ENCODE measurements at places on chromosomes 1 and 21.

- DNase-seq, result no peak
Observed at GRCh38 chr1:32867671-32868070, 3.0 kb downstream of the FNDC5 start.

- peak; percentile 22 for DNase-seq
Observed at GRCh38 chr1:70487910-70488665, 77.0 kb downstream of the CTH start.

DNA sequence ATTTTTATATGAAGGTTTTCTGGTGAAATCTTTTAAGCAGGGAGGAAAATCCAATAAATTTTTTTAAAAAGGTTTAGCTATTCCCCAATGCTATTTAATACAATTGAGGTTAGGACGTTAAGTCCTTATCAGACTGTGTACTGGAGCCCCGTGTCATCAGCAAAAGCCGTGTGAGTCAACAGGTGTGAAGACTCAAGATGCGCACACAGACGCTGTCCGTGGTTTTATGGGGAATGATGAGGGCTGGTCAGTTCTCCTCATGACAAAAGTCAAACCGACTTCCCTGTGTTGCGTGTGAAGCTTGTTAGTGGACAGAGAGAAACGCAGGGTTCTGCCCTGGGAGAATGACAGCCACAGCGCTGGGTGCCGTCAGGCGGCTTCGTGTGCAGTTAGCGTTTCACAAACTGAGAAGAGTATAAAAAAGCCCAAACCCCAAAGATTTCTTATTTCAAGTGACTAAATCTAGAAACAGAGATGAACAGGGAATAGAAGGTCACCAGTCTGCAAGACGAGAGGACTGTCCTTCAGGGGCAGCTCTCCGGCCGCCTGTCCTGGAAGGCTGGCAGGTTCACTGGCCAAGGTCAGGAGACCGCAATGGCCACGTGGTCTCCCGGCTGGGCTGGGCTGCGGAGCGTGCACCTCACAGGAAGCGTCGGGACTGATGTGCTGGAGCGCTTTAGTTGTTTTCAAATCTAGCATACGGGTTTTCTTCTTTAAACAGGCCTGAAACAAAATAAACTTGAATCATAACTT is 22.4 kb downstream of the PTTG1IP start:
- no peak for DNase-seq

DNA sequence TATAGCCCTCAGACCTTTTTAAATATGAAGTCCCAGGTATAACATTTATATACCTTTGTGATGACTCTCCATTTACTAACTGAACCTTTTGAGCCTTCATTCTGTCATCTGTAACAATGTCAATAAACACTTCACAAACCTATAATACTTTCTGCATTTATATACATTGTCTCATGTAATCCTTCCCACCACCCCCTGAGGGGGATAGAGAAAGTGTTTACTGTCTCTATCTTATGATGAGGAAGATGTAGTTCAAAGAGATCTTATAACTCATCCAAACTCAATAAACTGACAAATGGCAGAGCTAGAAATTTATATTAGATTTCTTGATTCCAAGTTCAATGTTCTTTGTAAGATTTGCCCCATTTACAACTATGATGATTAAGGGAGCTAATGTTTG is 48.3 kb upstream of the CR2 start:
- DNase-seq, result no peak

- no peak for DNase-seq
Observed at GRCh38 chr1:54124472-54124871, 28.3 kb downstream of the CDCP2 start.

DNA sequence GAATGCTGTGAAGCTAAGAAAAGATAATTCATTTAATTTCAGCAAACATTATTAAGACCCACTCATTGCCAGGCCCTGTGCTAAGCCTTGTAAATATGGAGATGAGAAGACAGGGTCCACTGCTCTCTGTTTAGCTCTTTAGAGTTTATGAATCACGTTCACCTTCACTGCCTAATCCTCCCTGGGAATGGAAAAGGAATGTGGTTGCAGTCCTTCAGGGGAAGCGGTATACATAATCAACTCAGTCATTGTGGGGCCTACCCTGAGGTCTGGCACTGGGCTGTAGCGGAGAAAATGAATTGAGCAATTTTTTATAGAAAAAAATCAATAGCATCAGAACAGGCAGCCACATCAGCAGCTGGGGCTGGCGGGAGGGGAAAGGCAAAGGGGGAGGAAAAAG is 412.1 kb upstream of the NFIA start:
- no peak for DNase-seq

GRCh38 chr1:33292726-33293340 is 28.1 kb downstream of the A3GALT2 start:
- peak; percentile 8 for DNase-seq

- DNase-seq, result no peak
Observed at GRCh38 chr1:85282424-85282823, 6.0 kb upstream of the BCL10 start.

GRCh38 chr21:44836666-44837471 is 19.0 kb upstream of the SUMO3 start:
- DNase-seq, result no peak

- DNase-seq, result peak; percentile 97
Observed at GRCh38 chr21:35563885-35564451, 496.4 kb downstream of the SETD4 start.

DNA sequence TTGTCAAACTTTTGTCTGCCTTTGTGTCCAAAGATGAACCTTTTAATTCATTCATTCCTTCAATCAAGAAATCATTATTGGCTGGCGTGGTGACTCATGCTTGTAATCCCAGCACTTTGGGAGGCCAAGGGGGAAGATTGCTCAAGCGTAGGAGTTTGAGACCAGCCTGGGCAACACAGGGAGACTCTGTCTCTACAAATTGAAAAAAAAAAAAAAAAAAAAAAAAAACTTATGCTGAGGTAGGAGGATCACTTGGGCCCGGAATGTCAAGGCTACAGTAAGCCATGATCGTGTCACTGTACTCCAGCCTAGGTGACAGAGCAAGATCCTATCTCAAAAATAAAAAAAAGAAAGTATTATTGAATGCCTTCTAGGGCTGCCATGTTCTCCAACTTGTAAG is 51.3 kb upstream of the CXADR start:
- DNase-seq, result peak; percentile 22

DNA sequence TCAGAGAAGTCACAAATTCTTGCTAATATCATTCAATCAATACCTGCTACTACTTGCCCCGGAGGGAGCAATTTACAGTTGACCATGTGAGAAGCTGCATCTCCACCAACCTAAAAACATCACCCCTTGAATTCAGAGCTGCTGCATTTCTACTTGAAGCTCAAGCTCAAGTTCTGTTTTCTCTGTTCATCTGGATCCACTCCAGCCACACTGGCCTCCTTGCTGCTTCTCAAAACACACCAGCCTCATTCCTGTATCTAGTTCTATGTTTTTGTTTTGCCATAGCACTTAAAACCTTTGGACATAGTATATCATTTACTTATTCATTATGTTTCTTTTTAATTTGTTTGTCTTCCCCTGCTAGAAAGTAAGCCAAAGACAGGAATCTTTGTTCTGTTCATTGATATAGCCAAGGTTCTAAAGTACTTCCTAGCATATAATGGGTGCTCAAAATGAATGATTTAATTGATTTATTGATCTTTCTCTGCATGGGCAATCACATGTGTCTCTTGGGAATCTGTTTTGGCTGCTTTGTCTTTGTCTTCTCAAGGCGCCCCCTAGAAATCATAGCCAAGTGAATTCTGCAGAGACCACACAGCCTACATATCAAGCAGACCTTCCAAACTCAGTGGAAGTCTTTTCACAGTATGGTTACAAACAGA is 23.6 kb downstream of the SYF2 start:
- DNase-seq, result no peak

DNA sequence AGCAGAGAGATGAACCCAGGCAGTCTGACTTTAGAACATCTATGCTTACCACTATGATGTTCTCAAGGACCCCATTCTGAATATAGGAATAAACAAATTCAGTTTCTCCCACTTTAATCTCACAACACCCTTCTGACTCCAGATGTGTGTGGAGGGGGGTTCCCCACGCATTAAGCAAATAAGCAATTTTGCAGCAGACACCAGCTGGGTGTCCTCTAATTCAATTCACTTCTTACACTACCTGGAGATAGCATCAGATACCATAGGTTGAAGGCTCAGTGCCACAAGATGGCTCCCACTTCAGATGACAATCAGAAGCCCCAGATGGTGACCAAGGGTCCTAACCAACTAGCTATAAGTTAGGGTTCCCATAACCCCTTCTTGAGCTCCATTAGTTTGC is 30.3 kb upstream of the CEP350 start:
- no peak for DNase-seq

- no peak for DNase-seq
Observed at GRCh38 chr1:18108299-18109057, 880 bp downstream of the IGSF21 start.

DNA sequence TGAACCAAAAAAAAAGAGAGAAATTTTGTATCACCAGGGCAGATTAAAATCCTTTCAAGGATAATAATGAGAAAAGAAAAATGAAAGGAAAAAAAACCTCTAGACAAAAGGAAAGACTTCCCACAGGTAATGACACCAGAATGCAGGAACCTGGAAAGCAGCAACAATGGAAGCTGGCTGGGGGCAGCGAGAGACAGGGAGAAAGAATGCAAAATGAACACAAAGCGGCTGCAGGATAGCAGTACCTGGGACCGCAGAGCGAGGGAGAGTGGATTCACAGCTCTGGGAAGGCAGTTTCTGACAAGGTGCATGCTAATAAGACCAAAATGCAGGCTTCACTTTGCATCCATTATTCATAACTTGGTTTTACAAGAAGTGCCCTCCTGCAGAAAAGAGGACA is 349.0 kb downstream of the SIPA1L2 start:
- DNase-seq, result no peak

DNA sequence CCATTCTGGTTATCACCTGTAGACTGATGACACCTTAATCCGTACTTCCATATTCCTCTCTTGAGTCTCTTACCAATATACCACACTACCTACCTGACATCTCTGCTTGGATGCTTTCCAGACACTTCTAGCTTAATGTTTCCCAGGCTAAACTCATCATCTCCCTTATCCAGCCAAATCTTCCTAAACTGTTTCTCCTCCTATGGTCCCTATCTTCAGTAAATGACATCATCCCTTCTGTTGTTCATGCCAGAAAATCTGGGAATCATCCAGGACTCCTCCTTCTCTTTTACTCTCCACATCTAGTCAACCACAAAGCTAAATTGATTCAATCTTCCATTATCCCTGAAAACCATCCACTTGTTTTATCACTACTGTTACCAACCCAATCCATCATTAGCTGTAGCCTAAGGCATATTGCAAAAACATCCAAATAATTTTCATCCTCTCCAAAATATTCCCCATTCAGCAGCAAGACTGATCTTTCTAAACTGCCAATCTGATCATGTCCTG is 464.1 kb upstream of the BEND5 start:
- no peak for DNase-seq

- DNase-seq, result no peak
Observed at GRCh38 chr1:243459059-243459458, 203.2 kb downstream of the SDCCAG8 start.

GRCh38 chr1:173827611-173828010 is 2.9 kb upstream of the CENPL start:
- no peak for DNase-seq

DNA sequence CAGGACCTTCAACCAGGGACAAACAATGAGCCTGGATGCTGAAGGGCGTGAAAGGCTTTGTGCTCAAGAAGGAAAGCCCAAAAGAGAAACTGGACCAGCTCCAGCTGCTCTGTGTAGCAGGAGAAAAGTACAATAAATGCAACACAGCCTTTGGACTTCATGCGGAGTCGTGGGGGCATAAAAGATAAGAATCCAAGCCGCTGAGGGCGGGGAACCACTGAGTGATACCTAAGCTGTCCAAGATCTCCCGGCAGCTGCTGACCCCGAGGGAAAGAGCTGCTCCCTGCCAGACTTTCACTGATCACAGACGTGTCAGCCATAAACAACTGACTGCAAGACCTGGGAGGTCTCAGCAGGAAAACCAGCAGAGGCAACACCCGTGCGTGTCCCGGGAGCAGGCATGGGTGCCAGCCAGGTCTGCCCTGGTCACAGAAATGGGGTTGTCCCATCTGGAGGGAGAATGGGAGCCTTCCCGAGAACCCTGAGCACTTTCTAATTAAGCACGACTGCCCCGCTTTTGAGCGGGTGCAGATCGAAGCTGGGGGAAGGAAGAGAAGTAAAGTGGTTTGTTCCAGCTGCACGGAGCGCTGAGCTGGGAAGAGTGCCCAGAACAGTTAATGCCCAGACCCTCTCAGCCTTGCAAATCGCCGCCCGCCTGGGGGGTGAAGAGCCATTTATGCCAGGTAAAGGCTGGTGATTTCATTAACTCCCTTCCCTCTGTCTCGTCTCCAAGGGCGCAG is 68.3 kb upstream of the TARDBP start:
- peak; percentile 16 for DNase-seq

DNA sequence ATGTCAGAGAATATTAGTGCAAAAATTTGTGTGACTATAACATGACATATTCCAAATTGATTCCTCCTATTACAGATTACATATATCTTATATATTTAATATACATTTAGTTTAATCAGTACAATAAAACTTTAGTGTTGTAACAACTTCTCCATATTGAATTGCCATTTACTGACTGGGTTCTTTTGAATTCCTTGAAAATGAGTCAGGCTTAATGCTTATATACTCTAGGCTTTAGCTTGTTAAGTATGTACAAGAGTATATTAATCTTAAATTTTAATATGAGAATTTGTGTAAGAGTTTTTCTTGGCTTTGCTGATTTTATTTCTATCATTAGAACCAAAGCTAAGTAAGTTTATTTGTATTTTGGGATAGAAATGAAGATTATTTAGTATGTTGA is 40.3 kb downstream of the XPR1 start:
- DNase-seq, result no peak

- no peak for DNase-seq
Observed at GRCh38 chr1:109845658-109846057, 65.0 kb upstream of the CSF1 start.

GRCh38 chr1:180137776-180138175 is 16.9 kb upstream of the QSOX1 start:
- DNase-seq, result no peak

DNA sequence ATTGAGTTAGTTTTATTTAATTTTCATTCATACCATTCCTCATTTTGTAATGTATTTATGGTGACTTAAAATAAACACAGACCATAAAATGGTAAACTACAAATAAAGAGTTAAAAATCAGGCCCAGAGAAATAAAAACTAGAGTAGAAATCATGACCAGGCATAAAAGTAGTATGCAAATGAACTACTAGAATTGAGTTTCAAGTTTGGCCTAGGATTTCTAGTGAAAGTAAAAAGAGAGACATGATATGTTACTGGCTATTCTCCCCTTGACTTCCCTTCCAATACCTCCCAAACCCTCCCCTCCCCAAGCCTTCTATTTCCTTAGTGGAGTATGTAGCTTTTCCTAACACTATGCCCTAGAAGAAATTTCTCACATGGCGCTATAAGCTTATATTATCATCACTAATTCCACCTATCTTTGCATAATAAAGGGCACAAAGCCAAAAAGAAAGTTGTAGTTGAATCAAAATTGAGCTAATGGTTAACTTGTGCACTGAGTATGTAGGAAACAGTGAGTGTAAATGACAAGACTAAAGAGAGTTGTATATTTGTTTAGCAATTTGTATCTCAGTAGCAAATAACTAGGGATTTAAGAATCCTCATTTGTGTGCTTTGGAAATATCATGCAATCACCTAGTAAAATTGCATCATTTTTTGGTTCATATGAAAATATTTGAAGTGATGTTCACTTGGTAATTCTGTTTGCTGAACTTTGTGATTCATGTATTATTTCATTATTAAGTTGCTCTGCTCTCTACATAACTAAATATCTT is 29.7 kb upstream of the CDC14A start:
- DNase-seq, result no peak
